Activated CD4-positive, alpha-beta memory T cell treated with anti-CD3 and anti-CD28 coated beads for 36 hours (primary cell): ENCODE measurements at places on chromosomes 4 and X.

- H3K36me3 ChIP-seq, result no peaks in the 10 kb centered on the region
- H3K4me3 ChIP-seq, result no peak overlapping the region
- H3K27ac ChIP-seq, result no peak overlapping the region
- peaks cover 4% of the 10 kb centered on the region for H3K27me3 ChIP-seq
Measured at GRCh38 chr4:78155616-78156105, 98.5 kb downstream of the FRAS1 start.

GRCh38 chr4:169618286-169618685 lies 2.1 kb upstream of the CLCN3 start:
- no peaks in the 10 kb centered on the region for H3K36me3 ChIP-seq
- H3K27ac ChIP-seq, result peak overlapping the region; percentile 98
- H3K4me3 ChIP-seq, result peak overlapping the region; percentile 96
- H3K27me3 ChIP-seq, result no peaks in the 10 kb centered on the region

- no peaks in the 10 kb centered on the region for H3K36me3 ChIP-seq
- DNase-seq, result no peak
- peak overlapping the region; percentile 83 for H3K27ac ChIP-seq
- H3K27me3 ChIP-seq, result no peaks in the 10 kb centered on the region
Measured at GRCh38 chr4:26885912-26886274, 25.3 kb downstream of the STIM2 start.

GRCh38 chrX:18895189-18895951 lies 88.5 kb downstream of the PHKA2 start:
- DNase-seq, result no peak
- no peaks in the 10 kb centered on the region for H3K4me1 ChIP-seq
- H3K36me3 ChIP-seq, result no peaks in the 10 kb centered on the region
- H3K4me3 ChIP-seq, result no peak overlapping the region
- H3K27me3 ChIP-seq, result no peaks in the 10 kb centered on the region

GRCh38 chrX:69280933-69281332 lies 115.7 kb upstream of the PJA1 start:
- no peak overlapping the region for H3K27ac ChIP-seq
- no peaks in the 10 kb centered on the region for H3K4me1 ChIP-seq
- no peak overlapping the region for H3K4me3 ChIP-seq
- no peak for DNase-seq

DNA sequence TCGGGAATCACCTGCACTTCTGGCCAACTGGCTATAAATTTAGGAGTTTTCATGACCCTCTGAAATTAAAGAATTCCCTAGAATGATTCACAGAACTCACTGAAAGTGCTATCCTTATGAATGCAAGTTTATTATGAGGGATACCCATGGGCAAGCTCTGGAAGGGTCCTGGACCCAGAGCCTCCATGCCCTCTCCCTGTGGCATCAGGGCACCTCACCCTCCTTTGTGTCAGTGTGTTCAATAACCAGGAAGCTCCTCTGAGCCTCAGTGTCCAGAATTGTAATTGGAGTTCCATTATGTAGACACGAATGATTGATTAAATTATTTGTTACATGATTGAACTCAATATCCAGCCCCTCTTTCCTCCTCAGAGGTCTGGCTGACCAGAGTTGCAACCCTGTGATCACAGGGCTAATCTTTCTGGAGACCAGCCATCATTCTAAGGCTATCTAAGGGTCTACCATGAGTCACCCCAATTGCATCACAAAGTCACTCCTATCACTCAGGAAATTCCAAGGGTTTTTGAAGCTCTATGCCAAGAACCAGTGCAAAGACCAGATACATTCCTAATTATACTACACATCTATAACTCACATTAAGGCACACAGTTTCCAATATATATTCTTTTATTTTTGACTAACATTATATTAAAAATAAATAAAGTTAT lies 8.9 kb downstream of the ANXA3 start:
- H3K4me1 ChIP-seq, result no peaks in the 10 kb centered on the region
- DNase-seq, result no peak
- no peak overlapping the region for H3K27ac ChIP-seq
- H3K36me3 ChIP-seq, result no peaks in the 10 kb centered on the region
- H3K27me3 ChIP-seq, result peaks cover 17% of the 10 kb centered on the region
- H3K4me3 ChIP-seq, result no peak overlapping the region
